Thyroid gland (tissue), 4 donors: ENCODE measurements at places on chromosomes 2 and 18. TPM values are rescaled to one million over a fixed set of nuclear protein-coding genes. Genes with fewer than 3 reads are reported as not detected.

GRCh38 chr18:24491927-24492834 is 31.7 kb downstream of the HRH4 start:
- DNase-seq = peak; percentile 85
- peak overlapping the region; percentile 70 for H3K27ac ChIP-seq
- no peaks in the 10 kb centered on the region for H3K36me3 ChIP-seq
- H3K4me1 ChIP-seq = peaks cover 3% of the 10 kb centered on the region
- H3K4me3 ChIP-seq = peak overlapping the region; percentile 13
- H3K27me3 ChIP-seq = no peaks in the 10 kb centered on the region

The CYTIP gene
- total RNA-seq = 3.2 TPM

- H3K4me1 ChIP-seq = no peaks in the 10 kb centered on the region
- H3K27ac ChIP-seq = no peak overlapping the region
- DNase-seq = no peak
Measured at GRCh38 chr2:144825331-144826020, 305.6 kb upstream of the ZEB2 start.

DNA sequence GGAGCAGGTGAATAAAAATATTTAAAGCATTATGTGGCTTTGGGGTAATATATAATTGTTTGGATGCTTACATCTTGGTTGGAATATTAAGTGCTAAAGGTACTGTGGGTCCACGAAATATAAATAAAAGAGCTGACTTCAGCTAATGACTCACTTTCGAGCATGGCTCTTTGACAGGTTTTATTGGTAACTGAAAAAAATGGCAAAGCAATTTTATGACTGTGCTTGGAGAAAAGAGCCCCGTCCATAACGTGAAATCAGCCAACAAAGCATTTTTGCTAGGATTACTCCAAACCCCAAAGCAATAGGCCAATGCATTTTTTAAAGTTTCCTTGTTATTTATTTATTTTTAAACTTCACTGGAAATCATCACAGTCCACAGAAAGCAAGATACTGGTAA is 397.2 kb upstream of the CDH19 start:
- no peak overlapping the region for H3K27ac ChIP-seq
- no peak for DNase-seq
- H3K36me3 ChIP-seq = no peaks in the 10 kb centered on the region
- H3K4me1 ChIP-seq = no peaks in the 10 kb centered on the region
- H3K27me3 ChIP-seq = no peaks in the 10 kb centered on the region

GRCh38 chr18:42413870-42414269 is 458.8 kb downstream of the PIK3C3 start:
- H3K36me3 ChIP-seq = no peaks in the 10 kb centered on the region
- peaks cover 4% of the 10 kb centered on the region for H3K4me1 ChIP-seq
- peak; percentile 21 for DNase-seq
- H3K27ac ChIP-seq = no peak overlapping the region

DNA sequence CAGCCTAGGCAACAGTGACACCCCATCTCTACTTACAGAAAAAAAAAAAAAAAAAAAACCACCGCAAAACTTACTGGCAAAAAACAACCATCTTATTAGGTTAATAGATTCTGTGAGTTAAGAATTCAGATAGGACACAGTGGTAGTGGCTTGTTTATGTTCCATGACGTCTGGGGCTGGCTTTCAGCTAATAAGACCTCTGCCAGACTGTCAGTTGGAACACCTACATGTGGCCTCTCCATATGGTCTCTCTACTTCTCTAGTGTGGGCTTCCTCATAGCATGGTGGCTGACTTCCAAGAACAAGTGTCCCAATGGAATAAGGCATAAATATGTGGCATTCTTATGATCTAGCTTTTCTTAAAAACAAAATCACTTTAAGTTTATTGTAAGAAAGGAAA is 94.0 kb upstream of the OTX1 start:
- H3K36me3 ChIP-seq = no peaks in the 10 kb centered on the region
- no peak for DNase-seq
- H3K27ac ChIP-seq = no peak overlapping the region
- H3K27me3 ChIP-seq = no peaks in the 10 kb centered on the region
- no peaks in the 10 kb centered on the region for H3K4me1 ChIP-seq
- H3K4me3 ChIP-seq = no peak overlapping the region

The HYCC2 gene
- 19.8 TPM for total RNA-seq

- no peak overlapping the region for H3K27ac ChIP-seq
- H3K4me1 ChIP-seq = no peaks in the 10 kb centered on the region
- no peaks in the 10 kb centered on the region for H3K27me3 ChIP-seq
- no peak overlapping the region for H3K4me3 ChIP-seq
- no peak for DNase-seq
Measured at GRCh38 chr2:216406826-216407225, 5.5 kb upstream of the SMARCAL1 start.

- H3K27ac ChIP-seq = no peak overlapping the region
- no peaks in the 10 kb centered on the region for H3K36me3 ChIP-seq
- H3K27me3 ChIP-seq = no peaks in the 10 kb centered on the region
- no peak overlapping the region for H3K4me3 ChIP-seq
Measured at GRCh38 chr2:203722411-203722810, 16.0 kb downstream of the CD28 start.

- peaks cover 20% of the 10 kb centered on the region for H3K4me1 ChIP-seq
- peak within 1 kb of the TSS; percentile 77 for H3K27ac ChIP-seq
- no peak within 1 kb of the TSS for H3K4me3 ChIP-seq
Measured at GRCh38 chr2:25341753-25342371, at the start of gene DNMT3A. TSS of gene DNMT3A (minus strand) at chr2:25341925. CDS start at chr2:25313984, 27,941 bp downstream.

GRCh38 chr2:97761192-97761591 is 47.8 kb downstream of the ZAP70 start:
- no peak overlapping the region for H3K4me3 ChIP-seq
- DNase-seq = no peak
- H3K36me3 ChIP-seq = peaks cover 35% of the 10 kb centered on the region
- no peaks in the 10 kb centered on the region for H3K27me3 ChIP-seq
- peaks cover 22% of the 10 kb centered on the region for H3K4me1 ChIP-seq

- H3K4me1 ChIP-seq = peaks cover 4% of the 10 kb centered on the region
- H3K27ac ChIP-seq = no peak overlapping the region
- H3K36me3 ChIP-seq = no peaks in the 10 kb centered on the region
- DNase-seq = no peak
- no peaks in the 10 kb centered on the region for H3K27me3 ChIP-seq
Measured at GRCh38 chr2:223611061-223611460, 8.9 kb upstream of the SCG2 start.

- no peak for DNase-seq
- no peak overlapping the region for H3K4me3 ChIP-seq
- no peaks in the 10 kb centered on the region for H3K36me3 ChIP-seq
- no peaks in the 10 kb centered on the region for H3K4me1 ChIP-seq
- peak overlapping the region; percentile 43 for H3K27ac ChIP-seq
- H3K27me3 ChIP-seq = no peaks in the 10 kb centered on the region
Measured at GRCh38 chr2:187552828-187553681, 1.2 kb downstream of the TFPI start.

DNA sequence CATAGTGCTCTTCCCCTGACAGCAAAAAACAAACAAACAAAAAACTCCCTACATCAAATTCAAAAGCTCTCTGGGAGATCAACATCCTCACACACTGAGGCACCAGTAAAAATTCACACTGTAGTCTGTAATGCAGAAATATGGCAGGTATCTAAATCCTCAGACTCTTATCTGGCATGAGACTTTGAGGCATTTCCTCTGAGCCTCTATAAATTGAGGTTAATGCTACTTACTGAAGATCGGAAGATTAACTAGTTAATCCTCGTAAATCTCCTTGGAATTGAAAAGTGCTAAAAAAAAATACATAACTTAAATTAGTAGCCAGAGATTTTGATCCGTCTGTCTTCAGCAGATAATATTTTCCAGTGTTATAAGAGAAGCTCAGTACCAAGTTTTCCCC is 65.0 kb downstream of the AP1S3 start:
- peaks cover 10% of the 10 kb centered on the region for H3K4me1 ChIP-seq
- H3K36me3 ChIP-seq = peaks cover 6% of the 10 kb centered on the region
- H3K27me3 ChIP-seq = no peaks in the 10 kb centered on the region
- DNase-seq = no peak

DNA sequence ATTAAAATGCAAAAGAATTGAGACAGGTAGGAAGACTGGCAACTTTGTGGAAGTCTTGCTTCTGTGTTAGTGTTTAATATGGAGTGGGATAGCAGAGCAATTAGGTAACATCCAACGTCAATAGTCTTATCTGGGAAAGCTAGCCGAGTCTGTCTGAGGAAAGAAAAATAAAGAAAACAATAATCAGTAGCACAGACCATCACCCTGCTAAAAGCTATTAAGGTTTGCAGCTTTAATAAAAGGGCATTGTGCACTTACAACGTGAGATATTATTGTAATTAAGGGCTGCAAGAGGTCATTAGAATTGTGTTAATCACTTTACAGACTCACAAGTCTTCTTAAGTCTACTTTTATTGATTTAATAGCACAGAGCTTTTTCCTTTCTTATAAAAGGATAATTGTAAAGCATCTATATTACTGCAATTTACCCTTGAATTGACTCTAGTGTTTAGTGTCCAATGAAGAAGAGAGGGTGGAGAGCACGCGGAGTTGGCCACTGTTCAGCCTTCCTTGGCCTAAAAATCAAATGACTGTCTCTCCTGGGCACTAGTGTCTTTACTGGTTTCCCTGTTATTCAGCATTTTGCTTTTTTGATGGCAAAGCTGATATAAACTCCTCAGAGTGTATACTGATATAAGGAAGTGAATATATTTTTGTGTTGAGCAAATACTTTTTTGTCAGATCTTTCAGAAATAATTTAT is 2.0 kb downstream of the CDH7 start:
- H3K36me3 ChIP-seq = no peaks in the 10 kb centered on the region
- H3K27ac ChIP-seq = no peak overlapping the region
- H3K27me3 ChIP-seq = no peaks in the 10 kb centered on the region
- peaks cover 8% of the 10 kb centered on the region for H3K4me1 ChIP-seq

The TUBA3E gene
- not detected for total RNA-seq

DNA sequence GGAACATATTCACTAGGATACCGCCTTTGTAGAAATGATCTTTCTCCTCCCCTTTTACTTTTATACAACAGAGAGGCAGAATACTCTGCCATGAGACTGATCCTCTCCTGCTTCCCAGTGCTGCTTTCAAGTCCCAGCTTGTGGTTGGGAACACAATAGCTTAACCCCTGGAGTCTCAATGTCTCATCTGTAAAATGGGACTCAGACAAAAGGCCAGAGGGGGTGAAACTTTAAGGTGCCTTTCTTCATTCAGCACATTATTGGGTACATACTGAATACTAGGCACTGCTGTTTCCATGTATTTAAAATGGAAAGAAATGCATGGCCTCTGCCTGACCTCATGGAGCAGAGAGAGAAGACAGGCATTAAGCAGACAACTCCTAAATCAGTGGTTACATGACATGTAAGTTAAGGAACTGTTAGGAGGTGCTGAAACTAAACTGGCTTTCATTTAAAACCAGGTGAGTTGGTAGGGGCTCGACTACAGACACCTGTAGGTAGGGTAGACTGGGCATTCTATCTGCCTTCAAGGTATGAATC is 53.8 kb downstream of the MAP4K4 start:
- peaks cover 26% of the 10 kb centered on the region for H3K4me1 ChIP-seq
- no peaks in the 10 kb centered on the region for H3K36me3 ChIP-seq
- no peaks in the 10 kb centered on the region for H3K27me3 ChIP-seq
- no peak overlapping the region for H3K4me3 ChIP-seq

DNA sequence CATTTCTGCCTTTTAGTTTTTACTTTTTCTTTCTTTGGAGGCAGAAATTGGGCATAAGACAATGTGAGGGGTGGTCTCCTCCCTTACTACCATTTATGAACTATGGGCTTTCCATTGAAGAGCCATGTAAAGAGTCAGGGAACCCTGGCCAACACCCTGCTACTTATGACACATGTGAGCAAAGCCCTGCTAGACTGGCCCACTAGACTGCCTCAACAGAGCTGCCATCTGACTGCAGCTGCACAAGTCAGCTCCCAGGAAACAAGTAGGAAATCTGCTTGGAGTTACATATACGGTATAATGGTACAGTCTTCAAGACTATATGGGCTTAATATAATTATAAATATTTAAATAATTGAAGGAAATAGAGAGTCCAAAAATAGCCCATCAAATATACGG is 816.8 kb downstream of the TRIB2 start:
- no peak overlapping the region for H3K27ac ChIP-seq
- H3K27me3 ChIP-seq = no peaks in the 10 kb centered on the region
- no peak overlapping the region for H3K4me3 ChIP-seq
- H3K4me1 ChIP-seq = no peaks in the 10 kb centered on the region
- no peak for DNase-seq
- no peaks in the 10 kb centered on the region for H3K36me3 ChIP-seq

DNA sequence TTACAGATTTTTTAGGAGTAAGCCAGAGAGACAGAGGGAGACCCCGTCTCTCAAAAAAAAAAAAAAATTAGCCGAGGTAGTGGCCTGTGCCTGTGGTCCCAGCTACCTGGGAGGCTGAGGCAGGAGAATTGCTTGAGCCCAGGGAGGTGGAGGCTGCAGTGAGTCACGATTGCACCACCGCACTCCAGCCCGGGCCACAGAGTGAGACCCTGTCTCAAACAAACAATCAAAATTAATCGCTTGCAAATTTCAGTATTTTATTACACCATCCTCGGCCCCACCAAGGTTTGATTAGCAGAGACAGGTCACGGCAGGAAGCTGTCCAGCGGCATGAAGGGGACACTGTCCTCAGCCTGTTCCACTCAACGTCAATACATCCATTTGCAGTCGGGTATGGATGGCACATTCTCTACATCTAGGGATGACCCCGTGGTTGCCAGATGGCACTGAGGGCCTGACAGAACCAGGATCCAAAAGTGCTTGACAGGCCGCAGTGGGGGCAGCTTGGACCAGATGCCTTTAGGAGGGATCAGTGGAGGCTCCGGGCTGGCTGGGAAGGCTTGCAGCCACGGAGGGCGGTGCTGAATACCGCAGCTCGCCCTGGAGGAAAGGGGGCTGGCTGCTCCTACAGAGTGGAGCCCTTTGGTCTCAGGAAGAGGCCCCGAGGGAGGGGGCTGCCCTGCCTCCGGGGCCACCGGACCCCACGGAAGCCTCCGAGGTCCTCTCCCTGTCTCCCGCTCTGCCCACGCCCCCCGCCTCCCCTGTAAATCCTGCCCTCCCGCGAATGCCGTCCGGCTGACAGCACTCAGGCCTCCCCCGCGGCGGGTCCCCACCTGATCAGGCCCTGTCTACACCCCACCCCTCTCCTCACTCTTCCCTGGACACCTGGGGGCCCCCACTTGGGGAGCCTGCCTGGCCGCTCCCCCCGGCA is 13.1 kb downstream of the ASPRV1 start:
- H3K36me3 ChIP-seq = no peaks in the 10 kb centered on the region
- no peaks in the 10 kb centered on the region for H3K27me3 ChIP-seq
- no peak for DNase-seq
- no peak overlapping the region for H3K4me3 ChIP-seq
- H3K27ac ChIP-seq = no peak overlapping the region

DNA sequence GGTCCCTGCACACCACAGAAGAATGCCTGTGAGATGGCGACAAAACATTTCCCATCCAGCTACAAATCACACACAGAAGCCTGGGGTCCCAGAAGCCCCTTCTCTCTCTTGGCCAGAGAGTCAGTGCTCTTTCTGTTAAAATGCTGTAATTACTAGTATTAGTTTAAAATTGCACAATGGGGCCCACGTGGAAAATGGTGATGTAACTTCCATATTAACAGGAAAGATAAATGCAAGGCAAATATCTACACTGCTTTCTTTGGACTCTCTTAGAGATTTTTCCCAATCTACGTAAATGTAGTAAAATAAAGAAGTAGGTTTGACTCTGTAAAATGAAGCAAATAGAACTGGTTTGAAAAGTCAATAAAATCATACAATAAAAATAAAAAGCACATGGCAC is 113.9 kb upstream of the TFCP2L1 start:
- no peak for DNase-seq
- no peaks in the 10 kb centered on the region for H3K27me3 ChIP-seq
- no peak overlapping the region for H3K4me3 ChIP-seq
- peaks cover 19% of the 10 kb centered on the region for H3K36me3 ChIP-seq
- H3K27ac ChIP-seq = no peak overlapping the region

The HOXD13 gene
- total RNA-seq = not detected

GRCh38 chr2:100560216-100560830 is 2.5 kb upstream of the PDCL3 start:
- H3K4me1 ChIP-seq = peaks cover 21% of the 10 kb centered on the region
- H3K4me3 ChIP-seq = no peak overlapping the region
- DNase-seq = no peak
- no peaks in the 10 kb centered on the region for H3K36me3 ChIP-seq

The CTAGE1 gene
- total RNA-seq = not detected
